Stimulated activated CD4-positive, alpha-beta T cell treated with anti-CD3 and anti-CD28 coated beads, TNF-alpha, amount 100 ng/mL, for 1 hour (primary cell): ENCODE measurements at places on chromosomes 6 and 20.

- DNase-seq = no peak
These were observed 118.8 kb downstream of the CDH4 start for GRCh38 chr20:61370841-61371303.

DNA sequence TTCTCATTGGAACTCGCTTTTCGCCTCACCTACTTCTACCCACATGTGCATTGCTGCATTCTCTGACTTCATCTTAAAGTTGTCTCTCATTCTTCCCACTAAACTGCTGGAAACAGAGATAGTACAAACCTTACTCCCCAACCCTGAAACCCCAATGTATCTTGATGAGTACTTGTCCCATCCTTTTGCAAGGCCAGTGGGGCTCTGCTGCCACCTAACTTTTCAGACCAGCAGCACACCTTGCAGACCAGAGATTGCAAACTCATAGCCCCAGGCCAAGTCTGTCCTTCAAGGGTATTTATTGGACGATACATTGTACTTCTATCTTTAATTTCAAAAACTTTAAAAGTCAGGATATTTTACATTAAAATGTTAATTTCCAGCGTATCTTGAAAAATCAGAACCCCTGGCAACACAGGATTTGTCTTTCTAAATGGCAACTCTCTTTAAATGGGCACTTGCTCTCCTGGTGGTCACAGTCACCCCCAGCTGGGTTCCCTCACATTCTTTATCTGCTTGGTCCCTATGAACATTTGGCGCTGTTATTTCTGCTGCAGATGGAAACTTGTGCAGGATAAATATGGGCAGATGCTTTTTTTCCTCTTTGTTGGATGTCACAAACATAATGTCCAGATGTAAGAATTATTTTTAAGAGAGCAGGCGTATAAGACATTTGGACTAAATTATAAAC is 83.9 kb downstream of the SOD2 start:
- DNase-seq = no peak

GRCh38 chr20:60634491-60635172 is 617.4 kb upstream of the CDH4 start:
- DNase-seq = no peak

DNA sequence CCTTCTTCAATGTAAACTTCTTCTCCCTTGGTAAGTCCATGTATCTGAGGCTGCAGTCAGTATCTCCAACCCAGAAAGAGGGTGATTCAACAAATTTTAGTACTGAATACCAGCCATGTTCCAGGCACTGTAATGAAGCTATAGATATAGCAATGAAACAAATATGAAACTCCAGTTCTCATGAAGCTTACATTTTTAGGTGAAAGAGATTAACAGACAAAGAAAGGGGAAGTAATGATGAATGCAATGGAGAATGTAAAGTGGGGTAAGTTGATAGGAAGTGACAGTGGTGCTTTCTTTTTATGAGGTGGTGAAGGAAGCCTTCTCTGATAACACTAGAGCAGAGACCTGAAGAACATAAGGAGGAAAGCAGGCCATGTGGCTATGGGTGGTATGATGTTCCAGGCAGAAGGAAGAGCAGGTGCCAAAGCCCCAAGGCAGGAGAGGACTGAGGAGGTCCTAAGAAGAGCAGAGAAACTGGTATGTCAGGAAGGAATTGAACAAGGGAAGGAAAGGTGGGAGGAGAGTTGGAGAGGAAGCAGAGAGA is 143.6 kb downstream of the TFAP2B start:
- no peak for DNase-seq

DNA sequence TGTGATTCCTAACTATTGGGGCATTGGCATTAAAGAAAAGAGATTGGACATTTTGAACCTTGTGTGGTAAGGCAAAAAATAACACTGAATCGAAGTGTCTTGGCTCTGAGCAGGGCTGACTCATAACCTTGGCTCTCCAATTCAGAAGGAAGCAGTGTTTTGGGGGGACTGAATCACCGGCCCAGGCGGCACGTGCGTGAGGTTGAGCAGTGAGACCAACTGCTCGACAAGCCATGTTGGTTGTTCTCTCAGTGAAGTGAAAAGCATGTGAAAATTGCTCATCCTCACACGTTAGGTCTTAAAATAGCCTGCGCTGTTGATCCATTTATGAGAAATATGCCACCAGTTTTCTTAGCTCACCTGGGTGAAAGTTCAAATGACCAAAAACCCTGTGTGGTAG is 137.8 kb upstream of the SPACA1 start:
- no peak for DNase-seq

DNA sequence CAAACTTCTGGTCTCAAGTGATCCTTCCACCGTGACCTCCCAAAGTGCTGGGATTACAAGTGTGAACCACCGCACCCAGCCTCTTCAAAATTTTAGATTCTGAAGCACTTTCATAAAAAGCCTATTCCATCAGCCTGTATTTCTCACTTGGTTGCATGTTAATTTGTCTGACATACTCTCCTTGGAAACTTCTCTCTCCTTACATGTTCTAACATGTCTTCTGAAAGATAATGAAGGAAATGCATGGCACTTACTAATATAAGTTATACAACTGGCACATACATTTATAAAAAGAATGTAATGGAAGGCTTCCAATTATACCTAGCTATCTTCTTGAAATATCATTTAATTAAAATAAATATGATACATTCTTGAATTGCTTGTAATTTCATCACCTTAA is 597.5 kb downstream of the TBC1D32 start:
- no peak for DNase-seq

DNA sequence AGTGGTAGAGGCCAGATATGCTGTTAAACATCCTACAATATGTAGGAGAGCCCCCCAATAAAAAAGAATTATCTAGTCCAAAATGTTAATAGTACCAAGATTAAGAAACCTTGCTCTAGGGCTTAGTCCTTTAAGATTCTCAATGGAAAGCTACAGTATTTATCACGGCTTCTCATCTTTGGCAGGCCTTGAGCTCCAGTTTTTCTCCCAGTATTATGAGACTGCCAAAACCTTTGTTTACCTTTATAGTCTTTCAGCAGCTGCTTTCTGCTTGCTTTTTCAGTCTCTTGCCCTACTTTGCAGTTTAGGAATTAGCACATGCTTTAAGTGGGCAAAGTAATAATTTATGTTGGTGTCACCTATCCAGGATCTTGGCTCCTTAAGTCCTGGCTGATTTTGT is 59.7 kb downstream of the NHLRC1 start:
- no peak for DNase-seq

- no peak for DNase-seq
These were observed 40.4 kb downstream of the SCAF8 start for GRCh38 chr6:154773610-154774089.
